ENCODE measurements at places on chromosomes 1 and 21.

DNA sequence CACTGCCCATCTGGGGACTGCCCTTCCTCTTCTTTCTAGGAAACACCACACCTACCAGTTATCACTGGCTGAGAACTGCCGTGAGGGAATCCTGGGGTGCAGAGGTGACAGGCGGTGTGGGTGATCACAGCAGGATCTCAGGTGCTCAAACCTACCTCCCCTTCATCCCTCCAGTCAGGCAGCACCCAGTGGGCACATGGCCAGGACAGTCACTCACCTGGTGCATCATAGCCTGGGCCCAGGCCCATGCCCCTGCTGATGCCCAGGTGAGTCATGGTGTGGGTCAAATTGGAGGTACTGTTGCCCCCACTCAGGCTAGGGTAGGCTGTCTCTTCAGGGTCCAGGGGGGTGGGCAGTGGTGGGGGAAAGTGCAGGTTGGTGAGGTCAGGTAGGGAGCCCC, 5.3 kb upstream of the DENND4B start:
- no peak for DNase-seq

- DNase-seq: no peak
Observed at GRCh38 chr1:201916649-201917249, 28.1 kb downstream of the SHISA4 start.

GRCh38 chr1:64769482-64769881, 24.6 kb downstream of the RAVER2 start:
- no peak for DNase-seq

- no peak for DNase-seq
Observed at GRCh38 chr1:229280921-229281320, 10.0 kb downstream of the RAB4A start.

DNA sequence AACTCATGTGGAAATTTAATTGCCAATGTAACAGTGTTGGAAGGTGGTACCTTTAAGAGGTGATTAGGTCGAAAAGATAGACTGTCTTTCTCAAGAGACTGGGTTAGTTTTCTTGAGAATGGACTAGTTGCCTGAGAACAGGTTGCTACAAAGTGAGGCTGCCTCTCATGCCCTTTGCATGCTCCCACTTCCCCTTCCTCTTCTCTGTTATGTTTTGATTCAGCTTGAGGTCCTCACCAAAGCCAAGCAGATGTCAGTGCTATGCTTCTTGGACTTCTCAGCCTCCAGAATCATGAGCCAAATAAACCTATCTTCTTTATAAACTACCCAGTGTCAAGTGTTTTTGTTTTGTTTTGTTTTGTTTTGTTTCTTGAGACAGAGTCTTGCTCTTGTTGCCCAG, 187.0 kb upstream of the RUNX1 start:
- DNase-seq: no peak

GRCh38 chr1:8985915-8986813, 40.1 kb downstream of the SLC2A7 start:
- peak; percentile 59 for DNase-seq

- DNase-seq: no peak
Observed at GRCh38 chr1:23470282-23471070, 13.5 kb downstream of the ASAP3 start.

DNA sequence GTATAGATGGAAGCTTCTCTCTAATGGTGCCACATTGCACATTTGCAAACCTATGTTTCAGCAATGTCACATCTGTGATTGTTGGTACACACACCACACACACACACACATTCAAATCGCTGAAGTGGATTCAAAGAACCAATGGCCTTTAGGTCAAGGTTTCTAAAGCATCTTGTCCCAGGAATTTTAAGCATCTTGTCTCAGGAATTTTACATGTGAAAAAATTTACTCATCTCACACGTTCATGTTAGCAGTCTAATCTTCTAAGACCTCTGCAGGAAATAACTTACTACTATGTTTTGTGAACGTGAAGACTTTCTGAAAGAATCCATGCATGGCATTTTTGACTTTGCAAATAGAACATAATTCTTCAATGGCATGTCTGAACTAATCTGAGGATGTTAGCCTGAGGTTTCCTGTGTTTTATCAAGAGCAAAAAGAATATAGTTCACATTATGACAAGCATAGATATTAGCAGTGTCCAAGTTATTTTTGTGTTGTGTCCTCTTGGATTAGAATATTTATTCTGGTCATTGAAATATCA, 125.1 kb downstream of the CYYR1 start:
- DNase-seq: no peak

GRCh38 chr1:231093156-231093922, 53.3 kb upstream of the FAM89A start:
- peak; percentile 43 for DNase-seq

GRCh38 chr1:212928323-212929291, 21.7 kb upstream of the VASH2 start:
- DNase-seq: no peak

DNA sequence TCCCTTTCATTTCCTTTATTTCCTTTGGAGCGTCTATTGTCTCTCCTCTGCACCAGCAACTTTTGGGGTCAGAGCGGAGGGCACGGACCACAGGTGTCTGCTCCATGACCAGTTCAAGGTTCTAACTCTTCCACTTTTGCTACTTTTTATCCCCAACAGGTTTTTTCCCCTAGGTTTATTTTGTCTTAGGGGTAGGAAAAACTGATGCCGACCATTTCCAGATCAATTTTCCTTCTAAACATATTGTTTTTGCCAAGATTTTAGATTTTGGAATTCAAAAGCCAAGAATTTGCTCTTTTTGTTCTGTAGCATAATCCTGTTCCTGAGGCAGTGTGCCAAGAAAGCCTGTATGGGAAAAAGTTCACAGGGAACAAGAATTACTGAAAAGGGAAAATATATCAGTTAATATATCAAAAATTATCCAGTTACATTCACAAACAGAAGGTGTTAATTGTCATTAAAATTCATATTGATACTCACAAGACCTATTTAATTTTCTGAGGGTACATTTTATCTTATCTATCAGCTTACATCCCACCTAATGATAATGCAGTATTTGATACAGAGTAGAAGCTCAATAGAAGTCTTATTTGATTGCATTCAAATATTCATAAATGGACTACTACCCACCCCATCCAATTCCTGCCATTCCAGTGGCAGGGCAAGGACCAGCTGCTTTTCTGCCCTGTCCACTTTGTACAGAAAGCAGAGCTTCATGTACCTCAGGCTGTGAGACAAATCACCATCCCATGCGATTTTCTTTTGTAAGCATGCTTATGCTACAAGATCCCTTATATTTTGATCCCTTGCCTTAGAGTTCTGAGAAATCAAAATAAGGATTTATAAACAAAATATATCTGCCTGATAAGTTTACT, 31.2 kb downstream of the TSEN15 start:
- DNase-seq: no peak

DNA sequence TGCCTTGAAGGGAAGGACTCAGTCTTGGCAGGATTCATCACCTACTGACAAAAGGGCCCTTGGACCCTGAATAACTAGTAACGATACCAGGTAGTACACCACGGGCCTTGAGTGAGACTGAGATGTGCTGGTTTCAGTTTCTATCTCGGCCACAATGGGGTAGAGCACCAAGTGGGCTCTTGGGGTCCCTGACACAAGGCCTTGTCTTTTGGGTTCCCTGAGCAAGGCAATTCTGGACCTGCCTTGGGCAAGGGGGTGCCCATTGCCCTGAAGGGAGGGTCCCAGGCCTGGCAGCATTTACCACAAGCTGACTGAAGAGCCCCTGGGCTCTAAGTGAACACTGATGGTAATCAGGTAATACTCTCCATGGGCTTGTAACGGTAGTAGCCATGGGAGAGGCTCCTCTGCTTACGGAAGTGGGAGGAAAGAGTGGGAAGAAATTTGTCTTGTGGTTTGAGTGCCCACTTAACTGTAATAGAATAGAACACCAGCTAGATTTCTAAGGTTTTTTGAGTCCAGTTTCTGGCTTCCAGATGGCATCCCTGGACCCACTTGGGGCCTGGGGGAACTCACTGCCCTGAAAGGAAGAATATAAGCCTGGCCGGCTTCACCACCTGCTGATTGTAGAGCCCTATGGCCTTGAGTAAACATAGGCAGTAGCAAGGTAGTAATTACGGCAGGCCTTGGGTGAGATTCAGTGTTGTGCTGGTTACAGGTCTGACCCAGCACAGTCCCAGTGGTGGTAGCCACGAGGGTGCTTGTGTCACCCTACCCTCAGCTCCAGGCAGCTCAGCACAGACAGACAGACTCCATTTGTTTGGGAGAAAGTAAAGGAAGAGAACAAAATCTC, 58.5 kb downstream of the WDR4 start:
- no peak for DNase-seq

DNA sequence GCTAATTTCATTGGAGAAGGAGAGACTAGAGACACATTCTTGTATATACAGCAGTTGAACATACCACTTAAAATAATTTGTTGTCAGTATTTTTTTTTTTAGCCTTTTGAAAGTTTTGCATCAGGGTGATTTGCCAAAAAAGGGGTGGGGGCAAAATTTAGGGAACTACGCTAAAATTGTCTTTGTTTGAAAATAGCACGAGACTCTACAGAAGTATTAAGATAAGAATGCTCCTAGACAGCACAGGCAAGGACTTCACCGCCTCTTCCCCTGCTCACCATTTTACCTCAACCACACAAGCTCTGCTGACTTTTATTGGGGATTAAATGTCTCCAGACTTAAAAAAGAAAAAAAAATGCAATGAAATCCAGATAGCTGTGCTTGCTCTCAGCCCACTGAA, 236.1 kb upstream of the USP25 start:
- no peak for DNase-seq

- DNase-seq: no peak
Observed at GRCh38 chr21:38333301-38334272, 76.8 kb downstream of the KCNJ15 start.

GRCh38 chr21:17607684-17608083, 5.0 kb downstream of the BTG3 start:
- no peak for DNase-seq

DNA sequence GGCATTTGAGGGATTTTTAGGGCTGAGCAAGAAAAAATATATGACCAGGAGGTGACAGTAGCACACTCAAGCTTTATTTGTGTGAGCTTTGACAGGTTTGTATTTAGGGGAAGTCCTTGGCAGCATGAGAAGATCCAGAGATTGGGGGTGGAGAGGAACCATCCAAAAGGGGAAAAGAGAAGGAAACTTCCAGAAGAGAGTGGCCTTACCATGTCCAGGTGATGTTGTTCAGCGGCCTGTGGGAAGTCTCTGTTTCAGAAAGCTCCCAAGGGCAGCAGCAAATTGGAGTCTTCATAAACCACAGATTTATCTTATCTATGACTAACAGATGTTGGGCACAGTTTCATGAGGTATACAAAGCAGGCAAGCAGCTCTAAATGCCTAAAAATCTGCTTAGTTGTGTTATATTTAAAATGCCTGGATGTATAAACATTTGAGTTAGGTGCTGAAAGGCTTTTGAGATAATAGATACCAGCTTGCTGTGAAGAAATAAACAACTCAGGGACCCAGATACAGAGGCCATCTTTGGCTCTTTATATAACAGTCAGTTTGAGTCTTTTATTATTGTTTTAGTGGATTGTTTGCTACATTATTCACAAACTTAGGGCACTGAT, 21.2 kb upstream of the ADAR start:
- DNase-seq: no peak

DNA sequence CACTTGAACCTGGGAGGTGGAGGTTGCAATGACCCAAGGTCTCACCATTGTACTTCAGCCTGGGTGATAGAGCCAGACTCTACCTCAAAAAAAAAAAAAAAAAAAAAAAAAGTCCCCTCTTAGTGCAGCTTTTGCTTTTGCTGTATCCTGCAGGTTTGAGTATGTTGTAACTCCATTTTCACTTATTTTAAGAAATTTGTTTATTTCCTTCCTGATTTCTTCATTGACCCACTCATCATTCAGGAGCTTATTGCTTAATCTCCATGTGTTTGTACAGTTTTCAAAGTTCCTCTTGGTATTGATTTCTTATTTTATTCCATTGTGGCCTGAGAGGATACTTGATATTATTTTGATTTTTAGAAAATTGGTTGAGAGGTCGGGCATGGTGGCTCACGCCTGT, 50.9 kb upstream of the AK4 start:
- no peak for DNase-seq

DNA sequence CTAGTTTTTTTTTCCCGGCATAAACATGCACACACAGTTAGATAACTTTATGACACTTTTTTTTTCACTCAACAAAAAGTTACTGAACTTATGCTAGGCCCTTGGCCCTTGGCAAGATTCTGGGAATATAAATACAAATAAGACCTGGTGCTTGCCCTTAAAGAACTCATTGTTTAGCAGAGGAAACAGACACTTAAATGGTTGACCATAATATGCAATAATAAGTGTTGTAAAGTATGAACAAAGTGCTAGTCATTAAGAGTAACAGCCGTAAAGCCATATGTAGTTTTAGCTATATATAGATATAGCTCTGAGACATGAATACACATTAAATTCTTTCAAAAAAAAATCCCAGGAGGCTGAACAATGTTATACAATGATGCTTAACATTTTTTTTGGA, 198.3 kb downstream of the CYYR1 start:
- no peak for DNase-seq

- no peak for DNase-seq
Observed at GRCh38 chr1:7753641-7754040, 17.5 kb upstream of the VAMP3 start.

- DNase-seq: no peak
Observed at GRCh38 chr1:173862769-173863223, 5.0 kb downstream of the GAS5 start.

DNA sequence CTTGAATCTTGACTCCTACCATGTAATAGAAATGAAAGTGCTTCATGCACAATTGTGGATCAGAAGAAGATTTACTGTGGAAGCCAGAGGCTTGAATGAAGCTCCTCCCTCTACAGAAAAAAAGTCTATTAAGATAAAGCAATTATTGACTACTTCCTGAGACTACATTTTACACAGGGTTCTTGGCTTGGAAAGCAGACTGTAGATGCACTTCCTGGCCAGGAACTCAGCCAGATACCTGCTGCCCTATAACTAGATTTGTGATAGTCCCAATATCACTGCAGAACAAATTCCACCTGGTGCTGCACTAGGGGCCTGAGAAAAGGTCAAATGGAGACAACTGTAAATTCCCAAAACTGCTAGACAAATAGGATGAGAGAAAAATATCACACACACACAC, 96.8 kb upstream of the GUCA2B start:
- no peak for DNase-seq

DNA sequence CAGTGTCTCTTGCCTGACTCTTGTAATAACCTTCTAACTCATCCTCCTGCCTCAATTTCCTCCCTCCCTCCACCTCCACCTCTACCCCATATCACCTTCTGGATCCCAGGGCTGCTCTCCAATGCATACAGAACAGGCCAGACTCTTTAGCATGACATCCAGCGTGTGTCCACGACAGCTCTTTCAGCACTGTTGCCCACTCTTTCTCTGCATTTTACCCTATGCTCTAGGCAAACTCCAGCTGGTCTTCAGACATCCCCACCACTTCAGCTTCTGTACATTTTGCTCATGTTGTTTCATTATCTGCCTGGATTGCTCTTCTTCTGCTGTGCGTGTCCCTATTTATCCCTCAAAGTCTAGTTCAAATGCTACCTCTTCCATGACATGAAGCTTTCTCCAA, 4.8 kb downstream of the INKA2 start:
- no peak for DNase-seq

GRCh38 chr1:81671038-81671437, 129.7 kb upstream of the ADGRL2 start:
- DNase-seq: no peak

Measured in cerebellum (tissue), 4 donors.